ENCODE measurements at places on chromosomes 4 and X. TPM values are rescaled to one million over a fixed set of nuclear protein-coding genes. Genes with fewer than 3 reads are reported as not detected.

- no peaks in the 10 kb centered on the region for H3K36me3 ChIP-seq
- no peak overlapping the region for H3K4me3 ChIP-seq
- H3K27me3 ChIP-seq = no peaks in the 10 kb centered on the region
- no peaks in the 10 kb centered on the region for H3K4me1 ChIP-seq
- DNase-seq = no peak
These were observed 408.4 kb upstream of the EMCN start for GRCh38 chr4:100926039-100926717.

Gene RPS6KA6
- total RNA-seq = 0.05 TPM

DNA sequence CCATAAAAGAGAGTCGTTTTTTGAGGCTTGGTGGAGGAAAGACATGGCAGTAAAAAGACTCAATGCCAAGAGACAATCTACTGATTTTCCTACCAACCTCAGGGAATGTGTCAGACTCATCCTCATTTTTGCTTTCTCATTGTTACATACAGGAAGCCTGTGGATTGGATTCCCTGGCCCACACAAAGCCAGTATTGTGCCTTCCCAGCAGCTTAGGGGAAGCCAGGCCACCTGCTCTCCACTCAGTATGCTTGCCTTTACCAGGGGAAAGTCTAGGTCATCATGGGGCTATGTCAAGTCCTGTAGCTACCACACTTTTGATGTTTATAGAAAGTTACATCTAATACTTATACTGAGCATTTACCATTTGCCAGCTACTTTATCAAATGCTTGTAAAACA lies 11.0 kb downstream of the BMX start:
- H3K36me3 ChIP-seq = no peaks in the 10 kb centered on the region
- no peaks in the 10 kb centered on the region for H3K4me1 ChIP-seq
- no peaks in the 10 kb centered on the region for H3K27me3 ChIP-seq
- no peak overlapping the region for H3K4me3 ChIP-seq

- DNase-seq = no peak
- no peak overlapping the region for H3K4me3 ChIP-seq
- H3K36me3 ChIP-seq = no peaks in the 10 kb centered on the region
- no peaks in the 10 kb centered on the region for H3K27me3 ChIP-seq
- no peaks in the 10 kb centered on the region for H3K4me1 ChIP-seq
- H3K27ac ChIP-seq = no peak overlapping the region
These were observed 38.3 kb upstream of the HPSE start for GRCh38 chr4:83372931-83373330.

Gene LEF1
- 0.54 TPM for total RNA-seq

Gene TCP11X2
- total RNA-seq = not detected

- H3K4me3 ChIP-seq = peak overlapping the region; percentile 75
- H3K36me3 ChIP-seq = no peaks in the 10 kb centered on the region
- H3K4me1 ChIP-seq = no peaks in the 10 kb centered on the region
- no peaks in the 10 kb centered on the region for H3K27me3 ChIP-seq
- no peak for DNase-seq
These were observed 465 bp downstream of the HAUS7 start for GRCh38 chrX:153469811-153470410.

DNA sequence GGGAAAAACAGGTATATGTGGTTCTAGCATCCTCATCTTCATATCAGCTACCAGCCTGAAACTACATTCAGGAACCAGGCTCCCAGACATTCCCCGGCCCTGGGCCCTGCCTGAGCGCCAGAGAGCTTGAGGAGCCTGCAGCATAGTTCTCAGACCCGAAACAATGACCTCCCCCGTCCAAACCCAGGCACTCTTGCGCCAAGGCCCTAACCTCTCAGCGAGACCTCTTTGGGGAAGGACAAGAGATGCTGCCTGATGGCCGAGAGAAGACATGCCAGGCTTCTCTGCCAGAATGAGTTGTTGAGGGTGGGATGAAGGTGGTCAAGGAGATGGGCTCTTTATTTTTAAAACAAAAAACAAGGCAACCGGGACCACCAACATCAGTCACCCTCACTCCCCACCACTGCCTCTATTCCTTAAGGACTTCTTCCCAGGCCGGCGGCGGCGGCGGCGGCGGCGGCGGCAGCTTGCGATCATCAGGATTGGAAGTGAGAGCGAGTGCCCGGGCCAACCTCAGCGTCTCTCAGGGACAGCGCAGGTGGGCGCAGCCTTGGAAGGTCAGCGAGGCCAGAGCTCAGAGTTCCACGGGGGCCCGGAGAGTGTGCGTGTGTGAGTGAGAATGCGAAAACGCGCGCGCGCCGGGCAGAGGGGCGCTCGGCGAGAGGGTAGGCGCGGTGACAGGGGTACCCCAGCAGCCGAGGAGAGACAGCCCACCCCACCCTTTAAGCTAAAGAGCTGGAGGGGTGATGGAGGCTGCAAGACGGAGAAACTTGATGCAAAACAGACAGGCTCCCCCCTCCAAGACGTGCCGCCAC lies 601 bp downstream of the INPP4B start:
- H3K4me3 ChIP-seq = peak overlapping the region; percentile 52
- no peaks in the 10 kb centered on the region for H3K4me1 ChIP-seq
- H3K27ac ChIP-seq = no peak overlapping the region
- DNase-seq = no peak

DNA sequence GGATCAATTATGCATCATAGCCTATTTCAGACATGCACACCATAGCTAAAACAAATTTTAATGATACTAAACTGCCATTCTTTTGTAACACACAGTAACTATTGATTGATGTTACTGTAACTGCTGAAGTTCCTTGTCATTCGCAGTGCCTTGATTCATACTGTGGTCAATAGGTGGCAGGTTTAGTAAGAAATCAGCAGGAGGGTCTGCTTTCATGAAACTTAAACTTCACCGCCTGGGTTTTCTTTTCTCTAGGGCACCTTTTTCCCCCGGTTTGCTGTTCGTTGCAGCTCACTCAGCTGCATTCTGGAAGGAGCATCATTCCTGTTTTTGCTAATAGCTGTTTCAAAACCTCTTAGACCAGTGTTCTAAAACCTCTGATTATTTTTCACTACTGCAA lies 88.1 kb downstream of the RPA4 start:
- H3K27ac ChIP-seq = no peak overlapping the region
- H3K4me1 ChIP-seq = no peaks in the 10 kb centered on the region
- no peaks in the 10 kb centered on the region for H3K36me3 ChIP-seq
- H3K27me3 ChIP-seq = no peaks in the 10 kb centered on the region
- no peak for DNase-seq
- no peak overlapping the region for H3K4me3 ChIP-seq

All from Panc1 (cell line).